ENCODE measurements at places on chromosomes 1 and 21.

GRCh38 chr1:1085171-1085841 lies 11.2 kb upstream of the RNF223 start:
- no peaks in the 10 kb centered on the region for H3K36me3 ChIP-seq
- no peaks in the 10 kb centered on the region for H3K27me3 ChIP-seq
- H3K4me1 ChIP-seq: peaks cover 2% of the 10 kb centered on the region
- H3K4me3 ChIP-seq: no peak overlapping the region
- no peak overlapping the region for H3K27ac ChIP-seq
- DNase-seq: no peak

GRCh38 chr1:244992833-244993232 lies 128.5 kb upstream of the HNRNPU start:
- no peak overlapping the region for H3K27ac ChIP-seq
- no peaks in the 10 kb centered on the region for H3K4me1 ChIP-seq
- DNase-seq: no peak
- no peaks in the 10 kb centered on the region for H3K36me3 ChIP-seq

GRCh38 chr1:156126043-156126629 lies 11.6 kb downstream of the LMNA start:
- H3K27me3 ChIP-seq: no peaks in the 10 kb centered on the region
- peak overlapping the region; percentile 98 for H3K27ac ChIP-seq
- H3K4me3 ChIP-seq: peak overlapping the region; percentile 96
- peaks cover 90% of the 10 kb centered on the region for H3K4me1 ChIP-seq

DNA sequence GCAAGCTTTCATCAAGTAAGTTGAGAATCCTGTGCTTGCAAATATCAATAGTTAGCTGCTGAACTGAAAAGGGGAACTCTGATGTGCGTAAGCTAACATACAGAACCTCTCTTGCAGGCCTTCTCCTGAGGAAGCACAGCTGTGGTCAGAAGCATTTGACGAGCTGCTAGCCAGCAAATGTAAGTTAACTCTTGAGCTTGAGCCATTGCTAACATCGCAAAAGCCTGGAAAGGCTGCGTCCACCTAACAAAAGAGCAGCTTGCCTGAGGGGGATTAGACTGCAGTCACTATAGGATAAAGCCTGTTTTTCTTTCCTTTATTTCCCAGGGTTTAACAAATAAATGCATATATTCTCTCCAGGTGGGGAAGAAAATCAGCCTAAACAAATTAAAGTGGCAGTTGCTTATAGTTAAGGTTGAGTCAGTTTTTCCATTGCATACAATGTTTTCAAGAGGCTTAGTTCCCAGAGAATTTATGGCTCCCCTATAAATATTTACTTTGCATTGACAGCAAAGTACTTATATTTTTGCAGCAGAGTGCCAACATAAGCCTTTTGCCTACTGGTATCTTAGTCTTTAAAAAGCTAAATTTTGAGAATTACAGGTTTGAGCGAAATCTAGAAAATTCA lies 1.5 kb downstream of the RGS2 start:
- H3K27ac ChIP-seq: peak overlapping the region; percentile 82
- H3K27me3 ChIP-seq: no peaks in the 10 kb centered on the region
- peak overlapping the region; percentile 98 for H3K4me3 ChIP-seq

- no peaks in the 10 kb centered on the region for H3K36me3 ChIP-seq
- DNase-seq: peak; percentile 31
- H3K4me1 ChIP-seq: no peaks in the 10 kb centered on the region
- no peaks in the 10 kb centered on the region for H3K27me3 ChIP-seq
- H3K4me3 ChIP-seq: no peak within 1 kb of the TSS
Measured at GRCh38 chr1:206864939-206865671, at the start of gene IL20. Gene IL20 (plus strand): TSS chr1:206865623. CDS start chr1:206865853, 230 bp downstream.

GRCh38 chr1:205505076-205505729 lies 734 bp downstream of the CDK18 start:
- no peaks in the 10 kb centered on the region for H3K27me3 ChIP-seq
- peak overlapping the region; percentile 78 for H3K27ac ChIP-seq
- peak overlapping the region; percentile 100 for H3K4me3 ChIP-seq
- H3K4me1 ChIP-seq: peaks cover 13% of the 10 kb centered on the region

GRCh38 chr1:96651517-96651916 lies 70.1 kb upstream of the PTBP2 start:
- no peak for DNase-seq
- H3K27ac ChIP-seq: no peak overlapping the region
- H3K4me3 ChIP-seq: no peak overlapping the region
- no peaks in the 10 kb centered on the region for H3K4me1 ChIP-seq

DNA sequence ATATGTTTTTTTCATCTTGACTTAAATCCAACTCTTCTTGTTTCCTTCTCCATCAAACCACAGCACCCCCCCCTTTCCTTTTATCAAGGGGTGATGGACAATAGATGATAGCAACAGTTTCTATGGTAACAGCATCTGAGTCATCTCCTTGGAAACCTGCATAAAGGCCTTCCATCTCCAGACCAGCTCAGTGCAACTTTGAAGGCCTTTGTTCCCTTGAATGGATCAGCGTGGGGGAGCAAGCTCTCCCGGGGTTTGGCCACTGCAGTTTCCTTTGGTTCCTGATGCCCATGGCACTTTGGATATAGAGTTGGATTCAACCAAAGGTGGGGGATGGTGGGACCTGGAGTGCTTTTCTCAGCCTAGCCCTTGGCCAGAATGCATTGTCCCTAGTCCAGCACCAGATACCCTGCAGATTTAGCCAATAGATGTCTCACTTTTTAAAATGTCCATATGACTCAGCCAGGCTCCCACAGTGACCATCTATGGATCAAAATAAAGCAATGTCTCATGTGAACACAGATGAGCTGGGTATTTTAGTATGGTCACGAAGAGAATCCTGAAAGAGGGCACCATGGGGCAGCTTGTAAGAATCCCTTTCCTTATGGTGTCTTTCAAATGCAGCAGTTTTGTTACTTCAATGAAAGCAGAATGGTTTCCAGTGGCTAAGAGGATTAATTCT lies 127.7 kb downstream of the SPATA46 start:
- no peaks in the 10 kb centered on the region for H3K4me1 ChIP-seq
- no peak overlapping the region for H3K4me3 ChIP-seq
- H3K27ac ChIP-seq: no peak overlapping the region
- DNase-seq: no peak

DNA sequence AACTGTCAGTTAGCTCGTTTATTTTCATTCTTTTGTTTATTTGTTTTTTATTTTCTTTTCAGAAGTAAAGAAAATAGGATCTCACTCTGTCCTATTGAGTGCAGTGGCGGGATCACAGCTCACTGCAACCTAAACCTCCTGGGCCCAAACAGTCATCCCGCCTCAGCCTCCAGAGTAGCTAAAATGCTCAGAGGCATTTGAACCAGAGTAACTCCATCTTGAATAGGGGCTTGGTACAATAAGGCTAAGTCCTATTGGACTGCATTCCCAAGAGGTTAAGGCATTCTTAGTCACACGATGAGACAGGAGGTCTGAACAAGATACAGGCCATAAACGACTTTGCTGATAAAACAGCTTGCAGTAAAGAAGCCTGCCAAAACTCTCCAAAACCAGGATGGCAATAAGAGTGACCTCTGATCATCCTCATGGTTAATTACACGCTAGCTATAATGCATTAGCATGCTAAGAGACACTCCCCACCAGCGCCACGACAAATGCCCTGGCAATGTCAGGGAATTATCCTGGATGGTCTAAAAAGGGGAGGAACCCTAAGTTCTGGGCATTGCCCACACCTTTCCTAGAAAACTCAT lies 13.1 kb upstream of the COP1 start:
- DNase-seq: no peak
- H3K27ac ChIP-seq: no peak overlapping the region
- H3K27me3 ChIP-seq: no peaks in the 10 kb centered on the region
- H3K4me3 ChIP-seq: no peak overlapping the region
- no peaks in the 10 kb centered on the region for H3K4me1 ChIP-seq

DNA sequence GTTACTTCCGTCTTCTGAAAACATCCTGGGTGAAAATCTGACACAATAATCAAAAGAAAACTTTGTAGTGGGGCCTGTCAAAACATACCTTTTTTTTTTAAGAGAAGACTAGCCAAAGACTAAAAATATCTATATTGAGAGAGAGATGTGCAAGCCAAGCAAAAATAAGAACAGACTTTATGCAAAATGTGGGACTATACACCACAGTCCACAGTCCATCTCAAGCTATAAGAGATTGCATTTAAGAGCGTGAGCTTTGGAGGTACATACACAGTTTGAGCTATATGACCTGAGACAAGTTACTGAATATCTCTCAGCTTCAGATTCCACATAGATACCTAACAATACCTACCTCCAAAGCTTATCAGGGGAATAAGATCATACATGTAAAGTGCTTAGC lies 64.9 kb upstream of the DYNLT5 start:
- H3K4me3 ChIP-seq: no peak overlapping the region
- no peaks in the 10 kb centered on the region for H3K27me3 ChIP-seq
- H3K27ac ChIP-seq: peak overlapping the region; percentile 65
- H3K36me3 ChIP-seq: peaks cover 2% of the 10 kb centered on the region
- DNase-seq: no peak
- H3K4me1 ChIP-seq: peaks cover 48% of the 10 kb centered on the region

GRCh38 chr1:66359269-66359668 lies 174.7 kb upstream of the SGIP1 start:
- no peak overlapping the region for H3K4me3 ChIP-seq
- H3K4me1 ChIP-seq: peaks cover 13% of the 10 kb centered on the region
- no peak overlapping the region for H3K27ac ChIP-seq
- H3K36me3 ChIP-seq: no peaks in the 10 kb centered on the region
- H3K27me3 ChIP-seq: no peaks in the 10 kb centered on the region

- no peak overlapping the region for H3K27ac ChIP-seq
- DNase-seq: no peak
- no peaks in the 10 kb centered on the region for H3K27me3 ChIP-seq
- no peaks in the 10 kb centered on the region for H3K4me1 ChIP-seq
Measured at GRCh38 chr1:79716447-79716846, 709.9 kb upstream of the ADGRL4 start.

DNA sequence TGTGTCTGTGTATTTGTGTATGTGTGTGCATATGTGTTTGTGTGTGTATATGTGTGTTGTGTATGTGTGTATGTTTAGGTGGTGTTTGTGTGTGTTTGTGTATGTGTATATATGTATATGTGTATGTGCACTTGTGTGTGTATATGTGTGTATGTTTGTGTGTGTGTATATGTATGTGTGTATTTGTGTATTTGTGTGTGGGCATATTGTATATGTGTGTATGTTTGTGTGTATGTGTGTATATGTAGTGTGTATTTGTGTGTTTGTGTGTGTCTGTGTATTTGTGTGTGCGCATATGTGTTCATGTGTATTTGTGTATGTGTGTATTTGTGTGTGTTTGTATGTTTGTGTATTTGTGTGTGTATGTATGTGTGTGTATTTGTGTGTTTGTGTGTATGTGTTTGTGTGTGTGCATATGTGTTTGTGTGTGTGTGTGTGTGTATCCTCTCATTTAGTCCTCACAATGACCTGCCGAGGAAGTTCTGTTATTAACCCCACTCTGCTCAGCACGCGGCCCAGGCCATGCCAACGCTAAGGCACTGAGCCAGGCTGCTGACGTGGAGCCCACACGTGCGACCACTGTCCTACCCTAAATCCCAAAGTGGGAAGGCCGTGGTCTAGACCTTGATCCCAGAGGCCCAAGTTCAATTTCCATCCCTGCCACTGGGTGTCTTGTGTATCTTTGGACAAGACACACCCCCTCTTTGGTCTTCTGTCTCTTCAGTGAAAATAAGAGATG lies 43.2 kb upstream of the TMEM51 start:
- no peak for DNase-seq
- H3K36me3 ChIP-seq: no peaks in the 10 kb centered on the region
- H3K4me1 ChIP-seq: no peaks in the 10 kb centered on the region

GRCh38 chr1:226741009-226741408 lies 1.9 kb upstream of the ITPKB start:
- H3K27ac ChIP-seq: no peak overlapping the region
- peaks cover 15% of the 10 kb centered on the region for H3K4me1 ChIP-seq
- no peaks in the 10 kb centered on the region for H3K27me3 ChIP-seq
- no peak overlapping the region for H3K4me3 ChIP-seq
- DNase-seq: no peak

- no peaks in the 10 kb centered on the region for H3K27me3 ChIP-seq
- H3K4me3 ChIP-seq: no peak overlapping the region
- H3K27ac ChIP-seq: peak overlapping the region; percentile 82
Measured at GRCh38 chr1:40806240-40806639, 22.7 kb downstream of the KCNQ4 start.

- H3K27me3 ChIP-seq: no peaks in the 10 kb centered on the region
- H3K4me3 ChIP-seq: no peak overlapping the region
- no peak for DNase-seq
- no peak overlapping the region for H3K27ac ChIP-seq
Measured at GRCh38 chr1:14686701-14687100, 88.2 kb downstream of the KAZN start.

- no peaks in the 10 kb centered on the region for H3K27me3 ChIP-seq
- H3K4me1 ChIP-seq: peaks cover 34% of the 10 kb centered on the region
- H3K27ac ChIP-seq: peak overlapping the region; percentile 87
- H3K36me3 ChIP-seq: no peaks in the 10 kb centered on the region
- peak overlapping the region; percentile 76 for H3K4me3 ChIP-seq
Measured at GRCh38 chr1:153921803-153922075, 1.0 kb downstream of the GATAD2B start.

DNA sequence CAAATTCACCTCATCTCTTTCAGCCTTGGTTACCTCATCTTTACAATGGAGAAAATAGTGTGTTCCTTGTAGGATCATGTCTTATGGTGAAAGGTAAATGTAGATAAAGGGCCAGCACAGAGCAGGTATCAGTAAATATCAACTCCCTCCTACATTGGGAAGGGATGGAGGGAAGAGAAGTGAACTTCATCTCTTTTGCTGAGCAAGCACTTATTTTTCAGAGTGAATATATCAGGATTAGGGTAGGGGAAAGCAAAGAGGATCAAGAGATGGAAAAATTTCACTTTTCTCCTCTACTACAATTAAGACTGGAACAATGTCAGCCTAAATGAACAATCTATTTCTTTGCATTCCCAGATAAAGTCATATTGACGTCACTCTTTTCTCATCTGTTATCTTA lies 193.8 kb upstream of the JUN start:
- H3K4me1 ChIP-seq: no peaks in the 10 kb centered on the region
- no peaks in the 10 kb centered on the region for H3K36me3 ChIP-seq
- H3K27ac ChIP-seq: no peak overlapping the region
- no peaks in the 10 kb centered on the region for H3K27me3 ChIP-seq
- H3K4me3 ChIP-seq: no peak overlapping the region

GRCh38 chr1:63548877-63549276 lies 25.6 kb downstream of the EFCAB7 start:
- no peaks in the 10 kb centered on the region for H3K4me1 ChIP-seq
- H3K36me3 ChIP-seq: no peaks in the 10 kb centered on the region
- H3K27ac ChIP-seq: no peak overlapping the region
- H3K4me3 ChIP-seq: no peak overlapping the region

- no peaks in the 10 kb centered on the region for H3K4me1 ChIP-seq
- H3K27ac ChIP-seq: no peak overlapping the region
- no peaks in the 10 kb centered on the region for H3K36me3 ChIP-seq
Measured at GRCh38 chr1:22794647-22795365, 84.2 kb downstream of the EPHB2 start.

DNA sequence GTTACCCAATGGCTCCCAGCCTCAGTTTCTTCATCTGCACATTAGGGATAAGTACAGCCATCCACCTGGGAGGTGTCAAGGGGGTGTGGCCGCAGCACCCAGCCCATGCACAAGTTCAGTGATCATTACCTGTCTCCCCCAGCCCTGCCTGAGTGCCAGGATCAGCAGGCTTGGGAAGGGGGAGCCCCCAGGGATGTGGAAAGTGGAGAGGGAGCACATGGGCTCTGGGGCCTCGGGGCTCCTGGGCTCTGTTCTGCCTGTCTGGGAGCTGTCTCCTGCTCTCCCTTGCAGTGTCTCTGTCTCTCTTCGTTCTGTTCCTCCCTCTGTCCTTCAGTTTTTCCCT lies 10.8 kb upstream of the PADI1 start:
- H3K36me3 ChIP-seq: no peaks in the 10 kb centered on the region
- no peak for DNase-seq
- no peak overlapping the region for H3K4me3 ChIP-seq
- H3K27ac ChIP-seq: no peak overlapping the region
- H3K4me1 ChIP-seq: no peaks in the 10 kb centered on the region
- H3K27me3 ChIP-seq: no peaks in the 10 kb centered on the region
